ENCODE measurements at places on chromosomes 4 and X.

DNA sequence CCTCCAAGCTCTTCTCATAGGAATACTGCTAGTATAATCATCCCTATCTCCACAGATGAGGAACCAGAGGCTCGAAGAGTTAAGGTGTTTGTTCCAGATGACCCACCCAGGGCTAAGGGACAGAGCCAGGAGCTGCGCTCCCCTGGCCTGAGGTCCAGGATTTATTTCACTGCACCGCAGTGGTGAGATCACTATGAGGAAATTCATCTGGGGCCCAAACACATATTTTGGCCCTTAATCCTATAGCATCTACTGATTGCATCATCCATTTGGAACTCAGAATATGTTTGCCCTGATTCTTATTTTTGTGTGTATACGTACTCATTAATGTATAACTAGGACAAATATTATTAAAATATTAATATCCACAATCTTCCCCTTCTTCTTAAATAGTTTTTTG, 100.1 kb upstream of the RBPJ start:
- no peak for DNase-seq

DNA sequence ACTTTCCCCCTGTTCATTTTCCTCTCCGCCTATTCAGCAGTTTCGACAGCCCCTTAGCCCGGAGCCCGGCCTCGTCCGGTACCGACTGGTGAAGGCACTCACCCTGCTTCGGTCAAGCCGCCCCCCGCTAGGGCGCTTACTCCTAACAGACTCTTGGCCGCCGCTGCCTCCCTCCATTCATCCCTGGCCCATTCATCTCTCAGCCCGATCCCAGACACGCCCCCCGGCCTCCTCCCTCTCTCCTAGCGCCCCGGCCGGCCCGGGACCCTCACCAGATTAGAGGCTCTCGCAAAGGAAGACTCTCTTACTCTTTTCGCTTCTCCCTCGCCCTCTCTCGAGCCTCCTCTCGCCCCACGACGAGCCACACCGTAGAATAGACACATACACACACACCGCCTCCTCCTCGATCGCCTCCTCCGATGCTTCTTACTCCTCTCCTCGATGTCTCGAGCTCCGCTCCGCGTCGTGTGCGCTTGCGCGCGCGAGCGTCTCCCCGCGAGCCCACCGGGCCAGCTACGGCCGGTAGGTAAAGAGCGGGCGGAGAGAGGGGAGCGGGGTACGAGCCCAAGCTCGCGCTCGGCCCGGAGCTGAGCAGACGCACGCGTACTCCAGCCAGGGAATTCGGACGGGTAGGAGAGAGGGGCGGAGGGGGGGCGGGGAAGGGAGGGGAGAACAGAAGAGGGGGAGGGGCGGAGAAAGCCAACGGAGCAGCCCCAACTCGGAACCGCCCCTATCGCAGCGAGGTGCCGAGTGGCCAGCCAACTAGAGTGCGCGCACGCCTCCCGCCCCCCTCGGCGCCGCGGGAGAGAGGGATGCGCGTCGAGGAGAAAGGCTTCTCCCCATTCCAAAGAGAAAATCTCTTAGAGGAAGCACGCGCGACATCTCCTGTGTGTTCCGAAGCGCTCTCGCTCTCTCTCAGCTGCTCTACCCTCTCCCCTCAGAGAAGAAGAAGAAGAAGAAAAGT, at the start of gene WNK3:
TSS of gene WNK3 (minus strand) at position 633 of the 964 bp plus-strand sequence.
- no peak for DNase-seq

GRCh38 chrX:155891446-155892210, 10.5 kb downstream of the VAMP7 start:
- DNase-seq = no peak

DNA sequence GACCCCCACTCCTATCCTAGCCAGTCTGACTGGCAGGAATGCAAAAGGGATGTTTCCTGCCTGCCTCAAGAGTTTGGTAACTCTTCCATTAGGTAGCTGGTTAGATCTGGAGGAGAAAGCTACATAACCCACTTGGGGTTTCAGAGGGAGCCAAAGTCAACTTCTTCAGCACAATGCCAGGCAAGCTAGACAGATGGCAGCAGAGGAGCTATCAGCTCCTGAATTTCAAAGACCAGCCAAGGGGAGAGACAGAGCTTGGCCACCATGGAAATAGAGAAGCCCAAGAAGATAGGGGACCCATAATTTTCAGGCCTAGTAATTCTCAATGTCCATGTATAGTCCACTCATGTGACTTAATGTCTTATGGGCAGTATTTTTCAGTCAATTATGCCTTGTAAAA, 56.4 kb downstream of the PGRMC1 start:
- DNase-seq = no peak

DNA sequence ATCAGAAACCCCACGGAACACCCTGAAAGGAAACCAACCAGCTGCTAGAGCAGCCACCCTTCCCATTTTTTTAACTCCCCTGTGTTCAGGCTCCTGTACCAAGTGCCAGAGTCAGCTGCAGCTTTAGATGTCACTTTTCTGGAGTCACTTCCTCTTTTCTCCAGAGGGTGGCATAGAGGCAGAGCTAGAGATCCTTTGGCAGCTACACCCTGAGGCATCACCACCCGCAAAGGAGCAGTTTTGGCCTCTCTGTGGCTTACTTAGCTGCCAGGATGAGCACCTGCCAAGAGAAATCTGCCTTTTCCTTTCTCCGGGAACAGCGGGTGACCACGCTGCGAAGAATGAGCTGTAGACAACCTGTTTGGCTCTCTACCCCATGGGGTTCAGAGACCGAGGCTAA, 58.0 kb upstream of the CHRDL1 start:
- no peak for DNase-seq

All from cerebellar nuclear complex (tissue), 1 donor.